Upper lobe of right lung (tissue), 1 donor: ENCODE measurements at places on chromosomes 5 and 9.

- DNase-seq, result no peak
Measured at GRCh38 chr5:61322738-61323725, 9.0 kb upstream of the ZSWIM6 start.

DNA sequence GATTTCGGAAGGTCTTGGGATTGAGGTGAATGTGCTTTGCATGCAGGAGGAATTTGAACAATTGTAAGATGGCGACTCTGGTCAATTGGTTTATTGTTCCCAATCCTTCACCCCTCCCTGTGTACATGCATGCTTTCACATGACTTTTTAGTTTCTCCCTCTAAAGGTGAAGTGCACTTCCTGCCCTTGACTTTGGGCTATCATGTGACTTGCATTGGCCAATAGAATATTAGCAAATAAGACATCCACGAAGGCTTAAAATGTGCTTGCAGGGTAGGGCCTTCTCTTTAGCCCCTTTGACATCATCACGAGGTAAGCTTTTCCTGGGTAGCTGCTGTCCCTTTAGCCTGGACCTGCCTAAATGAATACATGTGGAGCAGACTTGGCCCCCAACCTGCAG lies 8.1 kb upstream of the ZBTB43 start:
- no peak for DNase-seq

- DNase-seq, result no peak
Measured at GRCh38 chr5:148976569-148977381, 86.1 kb downstream of the SH3TC2 start.

- DNase-seq, result no peak
Measured at GRCh38 chr5:143397302-143398052, 6.0 kb downstream of the NR3C1 start.

DNA sequence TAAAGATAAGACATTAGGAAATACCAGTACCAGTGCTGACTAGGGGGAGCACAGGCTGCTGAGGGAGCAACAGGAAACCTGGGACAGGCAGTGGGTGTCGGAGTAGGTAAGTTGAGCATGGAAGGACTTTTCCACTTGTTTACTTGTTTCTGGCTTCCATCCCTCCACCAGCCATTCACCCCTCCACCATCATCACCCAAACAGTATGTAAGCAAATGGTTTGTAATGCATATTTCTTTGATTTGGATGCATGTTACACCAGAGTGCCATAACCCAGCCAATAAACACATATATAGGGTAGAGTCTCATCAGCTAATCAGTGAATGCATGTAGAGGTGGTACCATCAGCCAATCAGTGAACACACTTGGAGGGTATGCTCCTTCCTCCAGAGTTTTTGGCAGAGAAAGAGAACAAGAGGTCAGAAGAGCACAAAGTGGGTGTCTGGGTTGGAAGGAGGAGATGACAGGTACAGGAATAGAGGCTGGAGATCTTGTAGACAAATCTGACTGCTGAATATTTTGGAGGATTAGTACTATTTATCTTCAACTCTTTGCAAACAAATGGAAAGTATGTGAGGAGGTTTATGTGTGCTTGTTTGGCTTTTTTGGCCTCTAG lies 37.7 kb upstream of the PDE8B start:
- no peak for DNase-seq

DNA sequence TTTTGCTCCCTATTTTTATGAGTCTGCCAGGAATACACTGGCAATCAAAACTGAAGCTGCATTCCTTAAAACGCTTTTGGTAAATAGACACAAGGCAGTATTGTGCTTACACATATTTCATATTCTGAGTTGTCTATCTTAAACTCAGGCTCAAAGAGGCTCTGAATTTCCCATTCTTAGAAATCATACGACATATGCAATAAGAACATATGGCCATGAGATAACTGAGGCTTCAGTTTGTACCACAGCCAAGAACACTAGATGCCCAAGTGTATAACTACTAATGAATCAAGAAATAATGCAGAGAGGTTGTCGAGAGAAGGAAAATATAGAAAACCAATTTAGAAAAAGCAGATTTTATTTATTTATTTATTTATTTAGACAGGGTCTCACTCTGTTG lies 357.4 kb downstream of the NDUFS4 start:
- no peak for DNase-seq

- no peak for DNase-seq
Measured at GRCh38 chr9:119761812-119762211, 392.6 kb upstream of the BRINP1 start.

- no peak for DNase-seq
Measured at GRCh38 chr9:16410601-16411280, 459.7 kb downstream of the BNC2 start.

DNA sequence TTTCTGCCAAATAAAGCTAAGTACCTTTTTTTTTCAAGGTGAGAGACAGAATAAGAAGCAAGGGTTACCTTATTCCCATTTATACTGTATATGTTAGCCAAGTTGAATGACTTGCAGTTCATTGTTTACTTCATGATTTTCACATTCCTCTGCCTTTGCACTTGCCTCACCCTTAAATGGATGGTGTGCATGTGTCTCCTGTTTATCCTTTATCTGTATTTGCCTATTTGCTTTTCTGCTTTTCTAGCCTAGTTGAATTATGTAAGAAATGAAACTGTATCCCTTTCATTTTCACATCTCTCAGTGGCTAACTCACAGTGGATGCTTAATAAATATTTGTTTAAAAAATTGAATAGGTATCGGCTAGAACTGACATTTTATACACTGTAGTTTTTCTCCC lies 200.8 kb upstream of the ST8SIA4 start:
- no peak for DNase-seq

DNA sequence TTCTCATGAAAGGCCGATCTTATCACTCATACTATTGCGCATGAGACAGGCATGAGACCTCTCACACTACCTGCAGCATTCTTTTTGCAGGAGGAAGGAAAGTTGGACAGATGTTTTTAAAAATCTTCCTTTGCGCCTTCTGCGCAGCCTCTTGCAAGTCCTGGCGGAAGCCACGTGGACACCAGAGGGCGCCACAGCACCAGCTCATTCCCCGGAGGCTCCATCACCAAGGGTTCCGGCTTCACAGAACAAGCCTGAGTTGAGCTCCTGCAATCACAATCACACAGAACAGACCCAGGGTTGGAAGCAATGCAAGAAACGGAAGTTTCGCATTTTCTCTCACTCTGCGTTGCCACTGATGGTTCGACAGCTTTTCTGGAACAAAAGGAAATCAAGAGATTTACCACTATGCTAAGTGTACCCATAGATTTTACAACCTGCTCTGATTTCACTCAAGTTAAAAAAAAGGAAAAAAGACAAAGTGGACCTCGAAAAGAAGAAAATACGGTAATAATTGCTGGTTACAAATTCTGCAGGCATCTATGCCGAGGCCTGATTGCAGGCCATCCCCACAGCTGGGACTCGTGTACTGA lies 304.7 kb upstream of the MSX2 start:
- DNase-seq, result peak; percentile 94

DNA sequence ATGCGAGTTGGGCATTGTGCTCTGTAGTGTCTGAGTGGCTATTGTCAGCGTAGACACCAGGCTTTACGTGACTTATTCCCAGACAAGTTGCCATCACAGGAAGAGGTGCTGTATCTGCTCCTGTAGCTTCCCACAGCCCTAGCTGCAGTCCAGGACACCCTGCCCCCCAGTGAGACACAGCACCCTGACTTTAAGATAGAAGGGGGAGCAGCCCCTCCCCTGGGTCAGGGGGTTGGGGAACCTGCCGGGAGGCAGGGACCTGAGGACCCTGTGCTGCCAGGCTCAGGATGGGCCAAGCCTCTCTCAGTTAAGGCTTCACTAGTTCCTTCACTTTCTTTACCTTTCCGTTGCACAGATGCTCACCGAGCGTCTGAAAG lies 75.4 kb downstream of the NEK6 start:
- no peak for DNase-seq

GRCh38 chr5:176994460-176995121 lies 12.0 kb downstream of the UIMC1 start:
- peak; percentile 71 for DNase-seq

DNA sequence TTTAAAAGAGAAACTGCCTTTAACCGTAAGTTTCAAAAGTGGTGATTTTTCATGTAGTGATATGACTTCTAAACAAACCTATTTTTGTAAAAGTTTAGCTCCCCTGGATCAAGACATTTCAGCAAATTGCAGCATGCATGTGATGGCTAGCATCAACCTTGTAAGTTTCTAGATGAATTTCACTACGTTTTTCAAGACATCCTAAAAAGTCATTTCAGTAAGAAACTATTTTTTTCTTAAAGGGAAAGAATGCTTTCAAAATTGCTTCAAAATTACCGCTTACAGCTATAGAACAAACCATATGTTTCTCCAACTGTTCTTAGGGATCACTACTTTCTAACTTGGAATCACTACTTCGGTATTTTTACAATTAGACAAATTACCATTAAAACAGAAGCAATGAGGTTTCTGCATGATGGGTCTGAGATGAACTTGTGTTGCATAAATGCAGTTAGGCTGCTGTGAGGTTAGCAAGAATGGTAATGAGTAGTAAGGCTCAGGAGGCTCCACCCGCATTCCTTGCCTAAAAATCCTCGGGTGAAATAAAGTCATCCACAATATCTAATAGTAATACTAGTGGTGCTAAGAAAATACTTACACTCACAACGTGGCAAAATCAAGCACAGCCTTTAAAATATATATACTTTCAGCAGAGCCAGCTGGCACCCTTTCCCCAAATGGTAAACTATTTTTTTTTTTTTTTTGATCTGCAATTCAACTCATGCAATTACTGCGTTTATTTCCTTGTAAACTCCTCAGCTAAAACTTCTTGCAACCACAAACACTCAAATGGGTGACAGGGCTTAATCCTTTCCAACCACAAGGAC lies 53.8 kb downstream of the CDC14B start:
- no peak for DNase-seq

DNA sequence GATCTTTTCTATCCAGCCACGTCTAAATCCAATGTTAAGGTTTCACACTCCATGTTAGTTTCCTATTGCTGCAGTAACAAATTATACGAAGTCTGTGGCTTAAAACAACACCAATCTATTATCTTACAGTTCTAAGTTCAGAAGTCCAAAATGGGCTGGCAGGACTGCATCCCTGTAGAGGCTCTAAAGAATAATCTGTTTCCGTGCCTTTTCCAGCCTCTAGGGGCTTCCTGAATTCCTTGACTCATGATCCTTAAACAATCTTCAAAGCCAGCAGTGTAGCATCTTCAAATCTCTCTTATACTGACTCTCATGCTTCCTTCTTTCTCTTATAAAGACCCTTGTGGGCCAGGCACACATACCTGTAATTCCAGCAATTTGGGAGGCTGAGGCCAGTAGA lies 6.8 kb downstream of the PLGRKT start:
- DNase-seq, result no peak

DNA sequence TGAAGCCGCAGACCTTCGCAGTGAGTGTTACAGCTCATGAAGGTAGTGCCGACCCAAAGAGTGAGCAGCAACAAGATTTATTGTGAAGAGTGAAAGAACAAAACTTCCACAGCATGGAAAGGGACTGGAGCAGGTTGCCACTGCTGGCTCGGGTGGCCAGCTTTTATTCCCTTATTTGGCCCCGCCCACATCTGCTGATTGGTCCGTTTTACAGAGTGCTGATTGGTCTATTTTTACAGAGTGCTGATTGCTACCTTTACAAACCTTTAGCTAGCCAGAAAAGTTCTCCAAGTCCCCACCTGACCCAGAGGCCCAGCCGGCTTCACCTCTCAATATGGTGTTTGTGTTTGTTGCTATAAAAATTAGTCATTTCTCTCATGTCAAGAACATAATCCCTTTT lies 49.7 kb downstream of the RECK start:
- no peak for DNase-seq

GRCh38 chr9:35102465-35102768 lies 514 bp downstream of the STOML2 start:
- no peak for DNase-seq

DNA sequence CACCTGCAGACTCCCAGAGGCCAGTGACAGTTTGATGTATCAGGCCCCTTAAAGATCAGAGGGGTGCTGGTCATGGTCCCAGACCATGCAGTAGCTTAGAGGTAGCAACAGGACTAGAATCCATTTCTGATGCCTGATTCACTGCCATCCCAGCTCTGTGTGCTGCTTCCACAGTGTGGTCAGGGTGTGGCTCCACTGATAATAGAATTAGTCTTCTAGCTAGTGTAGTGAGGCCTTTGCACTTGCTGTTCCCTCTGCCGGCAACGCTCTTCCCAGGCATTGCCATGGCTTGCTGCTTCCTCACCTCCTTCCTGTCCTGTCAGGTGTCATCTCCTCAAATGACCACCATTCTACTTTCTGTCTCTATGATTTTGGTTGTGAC lies 15.8 kb downstream of the PPARGC1B start:
- DNase-seq, result no peak

DNA sequence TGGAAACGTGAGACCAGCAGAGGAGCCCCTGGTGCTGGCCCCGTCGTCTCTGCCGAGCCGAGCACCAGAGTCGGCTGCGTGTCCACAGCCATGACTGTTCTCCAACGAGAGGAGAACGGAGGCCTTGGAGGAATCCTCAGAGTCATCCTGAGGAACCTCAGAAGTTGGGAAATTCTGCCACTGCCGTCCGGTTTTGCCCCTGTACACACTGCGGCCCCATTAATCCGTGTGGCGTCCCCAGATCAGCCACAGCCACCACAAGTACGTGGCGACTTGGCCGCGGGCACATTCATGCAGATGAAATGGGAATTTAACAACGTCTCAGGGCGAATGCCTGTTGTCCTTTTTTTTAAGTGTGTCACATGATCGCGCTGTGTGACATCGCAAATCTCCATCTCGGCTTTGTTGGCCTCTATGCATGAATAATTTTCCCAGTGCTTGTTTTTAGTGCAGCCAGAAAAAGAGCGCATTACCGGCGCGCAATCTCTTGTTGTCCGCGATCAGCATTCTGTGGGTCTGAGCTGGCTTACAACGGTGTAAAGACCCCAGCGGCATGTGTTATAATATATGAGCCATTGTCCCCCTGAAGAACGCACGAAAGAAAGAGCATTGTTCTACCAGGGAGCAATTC lies 323.0 kb upstream of the IRX4 start:
- DNase-seq, result no peak

GRCh38 chr5:175854231-175855040 lies 16.9 kb upstream of the CPLX2 start:
- no peak for DNase-seq

DNA sequence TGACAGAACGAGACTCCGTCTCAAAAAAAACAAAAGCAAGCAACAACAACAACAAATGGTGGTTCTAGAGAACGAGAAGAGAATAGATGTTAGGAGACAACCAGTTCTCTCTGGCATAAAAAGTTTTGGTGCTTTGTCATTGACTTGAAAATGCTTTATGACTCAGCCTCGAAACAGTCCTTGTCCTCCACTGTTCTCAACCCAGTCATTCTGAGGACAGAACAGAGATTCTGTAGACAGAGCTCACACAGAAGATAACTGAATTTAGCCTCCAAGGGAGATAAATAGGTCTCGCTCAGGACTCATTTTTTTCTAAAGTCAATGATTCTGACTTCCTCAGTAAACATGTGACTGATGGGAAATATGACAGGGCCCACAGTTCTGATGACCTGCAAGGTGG lies 76.0 kb upstream of the FSTL4 start:
- no peak for DNase-seq

- no peak for DNase-seq
Measured at GRCh38 chr9:22682536-22682935, 235.9 kb downstream of the DMRTA1 start.
